ENCODE measurements at places on chromosomes 16 and 17.

GRCh38 chr17:9148905-9149525 lies 127.7 kb downstream of the NTN1 start:
- no peak for DNase-seq

- DNase-seq = no peak
These were observed 16.2 kb downstream of the MYLK3 start for GRCh38 chr16:46731691-46732555.

GRCh38 chr17:54899721-54900456 lies 763 bp upstream of the TOM1L1 start:
- no peak for DNase-seq

GRCh38 chr16:75038036-75038858 lies 39.4 kb downstream of the ZNRF1 start:
- peak; percentile 18 for DNase-seq

- peak; percentile 84 for DNase-seq
These were observed 40.5 kb upstream of the ATP2A3 start for GRCh38 chr17:4004517-4005295.

GRCh38 chr16:35208001-35208935 lies 1748.9 kb downstream of the TP53TG3F start:
- no peak for DNase-seq

GRCh38 chr17:48388955-48389743 lies 40.9 kb downstream of the SKAP1 start:
- no peak for DNase-seq

DNA sequence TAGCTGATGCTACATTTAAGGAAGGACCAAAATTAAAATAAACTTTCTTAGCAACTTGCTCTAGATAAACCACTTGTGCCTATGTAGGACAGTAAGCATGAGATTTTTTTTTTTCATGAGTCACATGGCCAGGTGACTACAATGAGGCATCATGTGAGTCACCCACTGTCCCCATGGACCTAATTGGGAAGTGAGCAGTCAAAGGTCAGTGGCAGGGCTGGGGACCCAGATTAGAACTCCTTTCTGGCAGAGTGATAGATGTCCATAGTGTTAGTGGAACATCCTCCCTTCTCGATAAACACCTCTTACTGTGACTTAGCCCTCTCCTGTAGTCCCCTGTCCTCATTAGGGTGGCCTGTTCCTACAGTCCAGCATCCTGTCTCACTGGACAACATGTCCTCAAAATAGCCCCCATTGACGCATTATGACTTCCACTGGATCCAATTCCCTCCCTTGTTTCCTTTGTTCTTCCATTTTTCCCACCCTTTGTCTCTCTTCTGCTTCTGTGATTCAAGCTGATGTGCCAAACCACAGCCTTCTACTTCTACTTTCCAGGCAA lies 12.4 kb downstream of the ITGB3 start:
- peak; percentile 73 for DNase-seq

DNA sequence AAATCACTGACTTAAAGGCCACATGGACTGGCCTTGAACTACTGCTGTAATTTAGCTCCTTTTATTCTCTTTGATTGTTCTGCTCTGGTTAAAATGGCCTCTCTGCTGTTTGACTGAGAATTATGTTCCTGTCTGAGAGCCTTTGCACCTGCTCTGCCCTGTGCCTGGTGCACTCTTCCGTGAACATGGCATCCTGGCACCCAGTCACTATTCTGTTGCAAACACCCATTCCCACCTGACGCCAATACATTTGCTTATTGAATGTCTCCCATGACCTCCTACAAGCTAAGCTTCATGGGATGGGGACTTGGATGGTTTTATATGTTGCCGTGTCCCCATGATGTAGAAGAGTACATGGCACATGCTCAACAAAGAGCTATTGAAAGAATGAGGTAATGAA lies 20.1 kb downstream of the HSD17B2 start:
- DNase-seq = no peak

- no peak for DNase-seq
These were observed 157.3 kb upstream of the IRX3 start for GRCh38 chr16:54443839-54444238.

GRCh38 chr16:1494129-1494640 lies 1.0 kb downstream of the TELO2 start:
- no peak for DNase-seq

DNA sequence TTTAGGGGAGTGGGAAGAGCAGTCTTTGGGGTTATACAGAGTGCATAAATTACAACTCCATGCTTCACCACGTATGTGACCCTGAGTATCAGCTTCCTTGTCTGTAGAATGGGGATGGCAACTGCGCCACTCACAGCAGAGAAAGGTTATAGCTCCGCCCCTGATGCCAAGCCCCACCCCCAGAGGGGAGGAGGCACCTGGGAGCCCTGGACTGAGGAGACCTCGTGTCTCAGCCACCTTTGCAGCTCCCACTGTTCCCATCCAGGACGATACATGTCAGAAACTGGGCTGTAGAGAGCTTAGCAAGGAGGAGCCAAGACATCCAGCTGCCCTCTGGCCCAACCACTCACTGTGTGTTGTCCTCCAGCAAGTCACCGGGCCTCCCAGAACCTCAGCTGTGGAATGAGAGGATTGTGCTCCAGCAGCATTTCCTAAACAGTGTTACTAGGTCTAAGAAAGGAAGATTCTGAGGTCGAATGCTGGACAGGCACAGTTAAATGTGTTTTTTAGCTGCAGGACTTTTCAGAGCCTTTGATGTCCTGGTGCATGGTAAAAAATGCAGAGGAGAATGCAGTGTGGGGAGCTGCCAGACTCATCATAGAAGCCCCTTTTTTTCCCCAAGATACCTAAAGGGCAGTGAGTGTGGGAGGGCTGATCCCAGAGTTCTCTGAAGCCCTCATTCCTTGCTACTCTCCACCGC lies 49.4 kb downstream of the BEAN1 start:
- no peak for DNase-seq

GRCh38 chr17:20009302-20010098 lies at the start of gene SPECC1:
SPECC1 (plus strand) TSS chr17:20009359; CDS start chr17:20096652, 87,293 bp downstream.
- DNase-seq = peak; percentile 79

GRCh38 chr17:80265205-80266068 lies 4.8 kb downstream of the RNF213 start:
- DNase-seq = no peak

GRCh38 chr16:90057738-90058173 lies 19.4 kb downstream of the PRDM7 start:
- DNase-seq = peak; percentile 84

GRCh38 chr17:66893382-66893781 lies 58.5 kb downstream of the CACNG5 start:
- no peak for DNase-seq

GRCh38 chr17:36550491-36551417 lies 6.0 kb downstream of the GGNBP2 start:
- DNase-seq = no peak

- no peak for DNase-seq
These were observed 42.1 kb downstream of the ENGASE start for GRCh38 chr17:79116575-79117368.

DNA sequence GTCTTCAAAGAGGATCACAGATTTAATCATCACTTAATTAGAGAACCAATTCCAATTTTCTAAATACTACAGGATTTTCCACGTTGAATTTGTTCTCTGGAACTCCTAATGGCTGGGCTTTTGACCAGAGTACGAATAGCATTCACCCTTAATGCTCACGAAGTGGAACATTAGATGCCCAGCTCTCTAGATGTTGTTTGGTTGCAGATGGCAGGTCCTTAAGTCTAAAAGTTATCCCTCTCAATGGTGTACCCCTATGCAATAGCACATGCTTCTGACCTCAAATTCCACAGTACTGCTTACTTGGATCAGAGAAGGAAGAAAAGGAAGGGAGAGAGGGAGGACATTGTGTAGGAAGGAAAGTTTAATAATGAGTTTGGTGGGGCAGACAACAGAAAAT lies 8.6 kb upstream of the NACA2 start:
- no peak for DNase-seq

DNA sequence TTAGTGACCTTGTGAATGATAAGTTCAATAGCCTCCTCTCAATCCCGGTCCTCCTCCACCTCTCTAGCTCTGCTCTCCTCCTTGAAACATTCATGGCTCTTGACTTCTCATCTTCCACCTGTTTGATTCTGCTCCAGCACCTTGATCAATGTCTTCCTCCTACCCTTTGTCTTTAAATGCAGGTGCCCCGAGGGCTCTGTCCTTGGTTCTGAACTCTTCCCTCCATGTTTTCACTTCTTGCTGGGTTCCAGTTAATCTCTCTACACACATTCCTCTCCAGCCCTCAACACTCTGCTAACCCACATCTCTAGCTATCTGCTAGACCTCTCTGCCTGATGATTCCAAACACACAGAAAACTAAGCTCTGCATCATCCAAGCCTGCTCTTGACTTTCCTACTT lies 13.4 kb downstream of the CD300E start:
- no peak for DNase-seq

- DNase-seq = no peak
These were observed 111.6 kb upstream of the HAS3 start for GRCh38 chr16:68993885-68994284.

DNA sequence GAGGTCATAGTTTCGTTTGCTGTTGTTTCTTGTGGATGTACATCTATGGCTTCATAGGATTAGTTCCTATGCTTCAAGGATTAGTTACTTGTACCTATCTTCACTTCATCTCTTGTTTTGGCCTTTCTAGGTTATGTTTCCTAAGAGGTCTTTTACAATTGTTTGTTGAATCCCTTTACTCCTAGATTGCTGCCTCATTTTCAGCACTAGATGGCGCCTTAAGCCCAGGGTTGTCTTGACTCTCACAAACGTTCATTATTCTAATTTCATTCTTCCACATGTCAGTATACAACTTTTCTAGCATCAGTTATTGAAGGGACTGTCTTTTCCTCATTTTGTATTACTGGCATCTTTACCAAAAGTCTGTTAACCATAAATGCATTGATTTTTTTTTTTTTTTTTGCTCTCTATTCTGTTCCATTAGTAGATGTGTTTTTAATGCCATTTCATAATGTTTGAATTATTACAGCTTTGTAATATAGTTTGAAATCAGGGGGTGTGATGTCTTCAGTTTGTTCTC lies 45.0 kb upstream of the NACA2 start:
- DNase-seq = peak; percentile 80

GRCh38 chr17:35390663-35391062 lies 17.2 kb upstream of the SLFN11 start:
- DNase-seq = peak; percentile 59

Measured in suppressor macrophage treated with lipopolysaccharide for 1 hour (primary cell).